8988T (cell line): ENCODE measurements at places on chromosomes 4 and X.

GRCh38 chr4:168570466-168570865 is 73.6 kb downstream of the PALLD start:
- no peak for DNase-seq

DNA sequence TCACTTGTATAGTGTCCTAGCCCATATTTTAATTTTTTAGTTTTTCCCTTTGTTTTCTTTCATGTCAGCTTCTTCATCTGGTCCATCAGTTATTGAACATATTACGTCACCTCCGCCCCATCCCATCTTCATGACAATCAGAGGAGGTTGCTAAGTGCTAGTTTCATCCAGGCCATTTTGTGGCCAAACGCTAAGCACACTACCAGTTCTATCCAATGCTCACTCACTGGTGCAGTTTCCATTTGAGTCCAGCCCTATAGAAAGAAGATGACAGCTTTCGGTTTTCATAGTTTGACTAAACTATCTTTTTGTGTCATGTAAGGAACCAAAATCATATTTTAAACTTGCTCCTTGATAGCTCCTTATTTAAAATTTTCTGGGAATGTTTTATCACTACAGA is 304.2 kb downstream of the TENM3 start:
- no peak for DNase-seq

GRCh38 chrX:46444011-46444410 is 101.2 kb downstream of the ZNF674 start:
- DNase-seq = no peak

GRCh38 chr4:102693262-102693850 is 67.4 kb downstream of the MANBA start:
- DNase-seq = no peak

GRCh38 chrX:133921764-133922389 is 63.5 kb downstream of the GPC3 start:
- no peak for DNase-seq

DNA sequence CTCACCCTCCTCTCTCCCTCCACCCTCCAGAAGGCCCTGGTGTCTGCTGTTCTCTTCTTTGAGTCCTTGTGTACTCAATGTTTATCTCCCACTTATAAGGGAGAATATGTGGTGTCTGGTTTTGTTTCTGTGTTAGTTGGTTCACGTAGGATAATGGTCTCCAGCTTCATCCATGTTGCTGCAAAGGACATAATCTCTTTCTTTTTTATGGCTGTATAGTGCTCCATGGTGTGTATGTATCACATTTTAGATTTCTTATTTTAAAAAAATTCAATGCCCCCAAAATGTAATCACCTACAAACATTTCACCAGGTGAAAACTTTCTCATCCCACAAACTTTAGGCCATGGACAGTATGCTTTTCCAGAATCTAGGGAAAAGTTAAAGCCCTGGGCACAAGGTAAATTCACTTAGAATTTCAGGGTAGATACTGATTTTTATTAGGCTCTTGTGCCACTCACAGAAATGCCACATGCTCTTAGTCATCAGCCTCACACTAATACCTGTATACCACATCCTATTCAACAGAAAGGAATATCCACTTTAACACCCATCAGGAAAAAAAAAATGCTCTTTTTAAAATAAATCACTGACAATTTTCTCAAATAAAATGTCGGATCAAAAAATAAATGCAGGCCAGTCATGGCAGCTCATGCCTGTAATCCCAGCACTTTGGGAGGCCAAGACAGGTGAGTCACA is 104.8 kb upstream of the ENPP6 start:
- no peak for DNase-seq

- no peak for DNase-seq
These were observed 42.7 kb upstream of the ZCCHC12 start for GRCh38 chrX:118780911-118781310.

DNA sequence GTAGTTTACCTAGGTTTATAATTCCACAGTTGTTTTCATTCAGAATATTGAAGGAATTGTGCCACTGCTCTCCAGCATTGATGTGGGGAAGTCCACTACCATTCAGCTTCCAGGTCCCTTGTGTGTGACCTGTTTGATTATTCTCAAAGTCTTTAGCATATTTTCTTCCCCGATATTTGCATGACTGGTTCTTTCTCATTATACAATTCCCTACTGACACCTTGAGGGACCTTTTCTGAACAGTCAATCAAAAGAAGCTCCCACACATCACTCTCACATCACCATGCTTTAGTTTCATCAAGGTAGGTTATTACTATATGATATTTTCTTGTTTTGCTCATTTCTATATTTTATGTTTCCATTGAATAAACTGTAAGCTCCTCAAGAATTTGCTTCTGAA is 44.1 kb downstream of the SLC39A8 start:
- no peak for DNase-seq

DNA sequence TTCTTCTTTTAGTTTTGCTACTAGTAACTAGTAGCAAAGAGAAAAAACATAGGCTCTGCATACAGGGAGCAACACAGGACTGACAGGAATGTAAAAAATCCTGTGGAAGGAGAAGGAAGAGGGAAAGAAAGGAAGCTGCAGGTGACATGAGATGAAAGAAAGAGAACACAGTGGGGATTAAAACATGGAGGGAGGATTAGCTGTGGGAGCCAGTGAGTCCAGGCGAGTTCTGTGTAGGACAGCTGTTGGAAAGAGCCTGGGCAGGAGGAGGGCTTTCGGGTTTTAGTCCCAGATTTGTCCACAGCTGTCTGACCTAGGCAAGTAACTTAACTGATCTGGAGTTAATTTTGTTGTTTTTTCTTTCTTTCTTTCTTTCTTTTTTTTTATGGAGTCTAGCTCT is 21.6 kb downstream of the CCNG2 start:
- no peak for DNase-seq

DNA sequence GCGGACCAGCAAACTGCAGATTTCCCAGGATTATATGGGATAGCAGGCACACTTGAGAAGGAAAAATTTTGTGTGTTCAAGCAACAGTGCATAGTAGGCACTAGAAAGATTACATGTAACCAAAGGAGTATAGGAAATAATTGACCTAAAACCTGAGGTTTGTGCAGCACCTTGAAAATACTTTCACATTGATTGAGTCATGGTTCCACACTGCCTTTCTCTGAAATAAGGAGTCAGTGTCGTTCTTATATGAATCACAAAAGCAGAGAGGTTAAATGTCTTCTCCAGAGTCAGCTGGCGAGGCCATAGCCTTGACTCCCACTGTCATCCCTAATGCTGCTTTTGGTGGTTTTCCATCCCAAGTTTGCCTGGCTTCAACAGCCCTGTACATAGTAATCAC is 138.9 kb downstream of the SOWAHB start:
- DNase-seq = no peak

GRCh38 chrX:103789004-103789403 is 12.4 kb downstream of the PLP1 start:
- no peak for DNase-seq

DNA sequence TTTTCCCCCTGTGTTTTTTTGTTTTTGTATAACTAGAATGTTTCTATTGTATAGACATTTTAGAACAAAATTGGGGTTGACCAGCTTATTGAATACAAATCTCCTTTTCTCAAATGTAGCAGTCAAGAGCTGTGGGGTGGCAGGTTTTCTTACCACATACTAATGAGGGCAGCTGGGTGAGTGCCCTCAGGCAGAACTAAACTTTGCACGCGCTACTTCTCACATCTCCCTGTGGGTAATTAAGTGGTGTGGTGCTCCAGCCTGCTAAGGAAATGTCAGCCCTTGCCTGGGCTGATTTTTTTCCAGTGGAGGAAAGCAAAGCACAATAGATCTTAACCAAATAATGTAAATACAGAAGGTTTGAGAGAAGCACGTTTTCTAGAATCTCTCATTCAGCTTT is 717.6 kb upstream of the TENM3 start:
- no peak for DNase-seq

DNA sequence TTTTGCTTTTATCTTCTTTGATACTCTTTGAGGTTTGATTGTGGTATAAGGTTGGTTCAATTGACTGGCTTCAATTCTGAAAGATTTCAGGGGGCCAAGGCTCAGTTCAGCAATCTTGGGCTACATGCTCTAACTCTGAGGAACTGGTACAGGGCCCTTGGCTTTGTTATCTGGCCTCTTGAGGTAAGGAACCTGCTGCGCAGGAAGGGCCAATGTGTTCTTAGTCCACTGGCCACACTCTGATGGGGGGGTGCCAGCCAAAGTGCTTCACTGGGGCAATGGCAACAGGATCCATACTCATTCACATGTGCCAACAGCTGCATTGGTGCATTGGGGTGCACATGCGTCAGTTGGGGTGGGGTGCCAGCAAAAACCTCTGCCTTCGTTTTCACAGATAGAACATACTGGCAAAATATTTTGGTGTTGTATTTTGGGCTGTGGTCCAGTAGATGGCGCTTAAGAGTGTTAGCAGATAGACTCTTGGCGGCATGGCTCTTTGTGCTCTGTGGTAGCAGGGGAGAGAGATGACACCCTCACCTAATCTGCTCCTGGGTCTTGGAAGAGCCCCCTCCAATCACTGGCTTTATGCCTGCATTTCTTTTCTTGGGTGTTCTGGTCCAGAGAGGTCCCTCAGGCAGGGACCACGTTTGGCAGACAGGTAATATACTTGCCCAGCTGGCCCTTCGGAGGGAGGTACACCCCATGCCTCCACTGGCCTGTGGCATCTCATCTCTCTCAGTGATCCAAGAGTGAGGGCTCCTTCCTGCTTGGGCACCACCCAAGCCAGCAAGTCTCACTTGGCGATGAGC is 42.9 kb downstream of the NDST3 start:
- no peak for DNase-seq

GRCh38 chr4:91198951-91199350 is 1071.8 kb downstream of the CCSER1 start:
- DNase-seq = no peak

- DNase-seq = no peak
These were observed 29.7 kb upstream of the DIPK2B start for GRCh38 chrX:45230410-45230809.

- no peak for DNase-seq
These were observed 122.6 kb upstream of the PACRGL start for GRCh38 chr4:20577702-20578101.

GRCh38 chr4:111208970-111209369 is 586.1 kb upstream of the PITX2 start:
- no peak for DNase-seq

DNA sequence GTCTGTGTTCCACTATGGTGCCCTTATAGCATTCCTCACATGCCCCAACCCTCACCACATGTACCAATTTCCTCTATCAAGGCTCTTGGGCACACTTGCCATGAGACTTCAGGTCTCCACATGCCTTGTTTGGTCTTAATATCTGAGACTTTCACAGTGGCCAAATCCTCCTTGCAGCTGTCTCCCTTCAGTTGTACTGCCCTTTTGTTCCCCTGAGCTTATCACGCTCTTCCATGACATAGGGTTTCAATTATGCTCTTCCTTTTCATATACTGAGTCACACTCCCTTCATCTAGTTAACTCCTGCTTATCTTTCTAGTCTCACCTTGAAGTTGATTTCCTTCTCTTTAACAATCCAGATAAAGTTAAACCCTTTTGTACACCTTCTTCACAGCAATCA is 212.9 kb downstream of the PDHA2 start:
- no peak for DNase-seq

GRCh38 chrX:119118780-119119395 is 8.7 kb downstream of the KIAA1210 start:
- DNase-seq = peak; percentile 21

- DNase-seq = no peak
These were observed 60.3 kb upstream of the HSD17B10 start for GRCh38 chrX:53494436-53494835.

DNA sequence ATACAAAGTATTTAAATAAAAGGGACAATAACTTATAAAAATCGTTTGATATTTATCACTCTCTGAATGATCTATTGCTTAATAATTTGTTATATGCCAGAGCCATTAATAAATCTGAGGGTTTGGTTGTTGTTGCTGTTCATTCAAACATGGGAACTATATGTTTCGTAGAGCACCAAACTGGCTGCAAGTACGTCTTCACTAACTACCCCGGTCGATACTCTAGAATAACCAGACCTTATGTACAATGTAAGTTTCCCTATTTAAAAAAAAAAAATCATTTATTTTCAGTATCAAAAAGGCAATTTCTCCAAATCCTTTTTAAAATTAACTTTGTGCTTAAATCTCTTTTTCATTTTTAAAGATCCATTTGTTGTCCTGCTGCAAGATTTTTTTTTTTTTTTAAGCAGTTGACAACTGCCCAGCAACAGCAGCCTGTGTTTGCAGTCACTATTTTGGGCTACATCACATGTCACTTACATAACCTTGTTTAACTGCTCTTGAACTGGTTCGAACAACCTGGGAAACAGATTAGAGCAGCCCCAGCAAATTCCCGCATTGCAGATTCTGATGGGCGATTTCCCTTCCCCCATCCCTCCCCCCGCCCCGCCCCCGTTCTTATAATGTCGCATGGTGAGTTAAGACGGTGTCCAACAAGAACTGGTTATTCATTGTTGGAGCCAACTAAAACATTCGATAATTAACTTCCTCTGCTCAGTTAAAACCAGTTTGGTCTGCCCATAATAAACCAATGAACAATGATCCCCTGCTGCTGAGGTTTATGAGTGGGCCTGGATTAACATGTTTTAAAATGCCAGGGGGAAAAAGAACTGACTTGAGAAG is 238.9 kb downstream of the NR3C2 start:
- no peak for DNase-seq

DNA sequence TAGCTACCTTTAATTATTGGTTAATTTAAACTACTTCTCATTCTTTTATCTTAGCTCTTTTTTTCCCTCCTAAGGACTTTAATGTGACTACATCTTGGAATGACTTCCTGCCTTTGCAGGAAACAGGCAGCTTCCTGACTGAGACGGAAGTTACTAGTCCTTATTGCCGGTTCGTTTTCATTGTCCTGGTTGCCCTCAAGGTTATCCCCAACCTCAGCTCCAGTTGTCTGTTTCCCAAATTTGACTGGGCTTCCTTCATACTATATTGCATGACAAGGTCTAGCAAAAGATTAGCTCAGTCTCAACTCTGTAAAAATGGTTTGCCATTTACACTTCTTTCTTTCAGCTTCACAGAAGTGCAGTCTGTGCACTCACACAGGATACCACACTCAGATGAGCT is 109.9 kb upstream of the DDX53 start:
- no peak for DNase-seq

DNA sequence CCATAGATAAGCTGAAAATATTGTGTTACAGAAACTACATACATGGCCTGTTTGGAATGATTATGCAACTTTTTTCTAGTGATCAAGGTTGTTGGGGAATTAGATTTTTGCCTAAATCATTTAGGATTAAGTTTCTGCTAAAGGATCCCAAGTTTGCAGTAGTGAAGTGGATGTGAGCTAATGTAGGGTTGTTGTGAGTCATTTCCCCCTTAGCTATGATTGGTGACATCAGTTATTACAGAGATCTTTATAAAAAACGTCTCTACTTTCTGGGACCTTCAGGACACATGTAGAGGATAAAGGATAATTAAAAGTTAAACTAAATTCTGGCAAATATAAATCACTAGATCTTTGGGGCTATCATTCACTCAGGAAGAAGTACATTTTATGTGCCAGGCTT is 133.3 kb downstream of the GATB start:
- DNase-seq = no peak
